ENCODE measurements at places on chromosomes 6 and 20.

DNA sequence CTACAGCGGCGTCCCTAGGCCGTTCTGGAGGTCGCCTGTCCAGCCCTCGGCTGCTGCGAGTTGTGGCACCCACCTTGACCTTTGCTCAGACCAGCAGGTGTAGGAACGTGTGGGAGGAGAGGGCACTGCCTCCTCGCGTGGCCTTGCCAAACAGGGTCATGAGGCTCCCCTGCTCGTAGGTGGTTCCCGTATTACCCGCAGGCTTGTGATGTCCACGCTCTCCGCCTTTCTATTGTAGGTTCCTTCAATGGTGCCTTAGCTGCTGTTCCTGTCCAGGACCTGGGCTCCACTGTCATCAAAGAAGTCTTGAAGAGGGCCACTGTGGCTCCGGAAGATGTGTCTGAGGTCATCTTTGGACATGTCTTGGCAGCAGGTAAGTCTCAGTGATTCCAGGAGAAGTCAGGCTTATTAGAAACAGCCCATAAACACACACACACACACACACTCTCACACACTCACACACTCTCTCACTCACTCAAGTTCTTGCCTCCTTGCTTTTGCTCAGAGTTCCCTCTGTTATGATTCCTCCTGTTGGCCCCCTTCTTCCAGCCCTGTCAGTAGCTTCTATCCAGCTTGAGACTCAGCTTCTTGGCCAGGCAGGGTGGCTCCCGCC, 942 bp downstream of the ACAT2 start:
- DNase-seq, result no peak

DNA sequence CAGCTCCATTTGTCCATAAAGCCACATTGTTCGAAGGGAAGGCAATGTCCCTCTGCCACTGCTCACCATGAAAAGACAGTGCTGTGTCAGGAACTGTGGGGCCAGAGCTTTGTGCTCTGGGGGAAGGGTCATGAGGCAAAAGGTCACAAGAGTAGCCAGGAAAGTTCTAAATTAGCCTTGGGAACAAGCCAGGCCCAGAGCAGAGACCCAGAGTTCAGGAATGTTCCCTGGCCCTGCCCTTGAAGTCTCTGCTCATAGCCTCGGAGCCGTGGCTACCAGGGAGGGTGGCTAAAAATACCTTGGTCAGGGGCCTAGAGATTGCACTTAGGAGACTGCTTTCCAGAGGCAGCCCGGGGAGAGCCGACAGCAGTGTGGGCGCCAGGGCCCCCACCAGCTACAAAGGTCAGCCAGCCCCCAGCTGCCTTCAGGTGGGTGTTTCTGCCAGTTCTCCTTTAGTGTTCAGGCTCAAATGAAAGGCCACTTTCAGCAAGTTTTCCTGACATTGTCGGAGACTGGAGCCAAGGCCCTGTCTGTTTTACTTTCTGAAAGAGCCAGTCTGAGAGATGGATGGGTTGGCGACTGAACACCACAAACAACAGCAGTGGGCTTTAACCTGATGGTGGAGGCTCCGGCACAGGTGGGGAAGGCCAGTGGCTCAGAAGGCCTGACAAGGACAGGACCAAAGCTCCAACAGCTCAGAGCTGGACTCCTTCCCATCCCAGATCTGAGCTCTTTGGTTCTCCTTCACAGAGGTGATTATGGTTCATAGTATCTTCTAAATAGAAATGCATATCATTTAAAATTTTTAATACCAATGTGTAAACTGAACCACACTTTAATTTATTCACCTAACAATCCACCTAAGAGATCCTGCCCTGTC, 76.2 kb downstream of the CDH26 start:
- no peak for DNase-seq

DNA sequence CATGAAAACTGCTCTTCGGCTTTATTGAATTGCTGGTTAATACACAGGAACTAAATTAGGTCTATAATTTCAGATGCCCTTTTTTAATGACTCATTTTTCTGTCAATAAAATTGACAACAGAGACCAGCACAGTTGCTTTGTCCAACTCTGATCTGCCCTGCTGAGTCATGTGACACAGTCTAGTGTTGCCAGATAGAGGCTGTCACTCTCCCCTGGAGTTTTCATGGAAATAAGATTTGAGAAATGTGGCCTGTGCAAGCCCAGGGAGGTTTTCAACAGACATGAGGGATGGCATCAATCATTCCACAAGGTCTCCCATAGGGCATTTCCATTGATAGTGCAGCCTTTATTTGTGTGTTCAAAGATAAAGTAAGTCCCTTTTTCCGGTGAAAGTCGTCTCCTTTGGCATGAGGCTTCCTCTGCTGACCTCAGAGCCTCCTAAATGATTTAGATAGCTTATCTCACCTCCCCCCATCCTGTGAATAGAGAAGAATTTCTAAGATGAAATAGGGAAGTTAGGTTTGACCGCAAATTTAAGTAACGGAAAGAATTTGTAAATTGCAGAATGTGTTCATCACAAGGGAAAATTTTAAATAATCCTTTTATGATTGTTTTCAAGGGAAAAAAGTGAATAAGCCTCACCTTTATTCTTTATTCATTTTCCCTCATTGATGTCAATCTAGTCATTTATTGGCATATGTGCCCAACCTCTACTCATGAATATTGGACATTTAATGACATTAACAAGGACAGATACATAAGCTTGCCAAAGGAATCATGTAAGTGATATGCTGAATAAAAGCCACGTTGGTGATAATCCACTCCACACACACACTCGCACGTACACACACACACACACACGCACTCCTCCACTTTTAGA, 277.7 kb downstream of the ADGB start:
- DNase-seq, result no peak

GRCh38 chr6:70901324-70901723, 55.5 kb downstream of the B3GAT2 start:
- DNase-seq, result no peak

GRCh38 chr6:49415358-49415757, 47.7 kb downstream of the MMUT start:
- no peak for DNase-seq

DNA sequence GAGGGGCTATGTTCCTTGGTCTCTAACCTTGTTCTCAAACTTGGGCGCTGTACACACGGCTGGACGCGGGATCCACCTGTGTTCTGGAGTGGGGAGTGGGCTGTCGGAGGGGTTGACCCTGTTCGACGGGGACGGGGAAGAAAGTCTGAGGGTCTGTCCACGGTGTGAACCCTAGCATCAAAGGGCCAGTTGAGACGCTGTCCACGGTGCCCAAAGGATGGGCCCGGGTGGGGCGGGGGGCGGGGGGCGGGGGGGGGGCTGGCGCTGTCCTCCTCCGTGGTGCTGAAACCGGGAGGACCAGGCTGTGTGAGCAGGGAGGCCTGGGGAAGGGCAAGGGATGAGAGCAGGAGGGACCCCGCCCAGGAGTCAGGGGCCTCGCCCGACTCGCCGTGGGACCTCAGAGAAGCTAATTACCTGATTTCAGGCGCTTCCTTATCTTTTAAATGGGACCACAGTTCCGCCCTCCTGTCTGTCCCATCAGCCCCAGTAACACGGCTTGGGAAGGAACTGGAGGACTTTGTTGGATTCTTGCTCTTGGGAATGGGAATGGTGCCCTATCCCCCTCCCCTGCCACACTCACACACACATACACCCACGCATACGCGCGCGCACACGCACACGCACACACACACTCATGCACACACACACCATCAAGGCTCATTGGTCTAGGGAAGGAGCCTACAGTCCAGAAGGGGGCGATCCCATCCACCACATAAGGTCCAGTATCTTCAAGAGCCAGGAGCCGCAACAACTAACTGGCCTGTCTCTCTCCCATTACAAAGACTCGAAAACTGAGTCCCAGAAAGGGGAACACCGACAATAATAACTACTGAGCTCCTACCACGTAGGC, 1.0 kb upstream of the VSTM2L start:
- DNase-seq, result no peak

GRCh38 chr20:36895036-36895435, 19.1 kb downstream of the TLDC2 start:
- no peak for DNase-seq

DNA sequence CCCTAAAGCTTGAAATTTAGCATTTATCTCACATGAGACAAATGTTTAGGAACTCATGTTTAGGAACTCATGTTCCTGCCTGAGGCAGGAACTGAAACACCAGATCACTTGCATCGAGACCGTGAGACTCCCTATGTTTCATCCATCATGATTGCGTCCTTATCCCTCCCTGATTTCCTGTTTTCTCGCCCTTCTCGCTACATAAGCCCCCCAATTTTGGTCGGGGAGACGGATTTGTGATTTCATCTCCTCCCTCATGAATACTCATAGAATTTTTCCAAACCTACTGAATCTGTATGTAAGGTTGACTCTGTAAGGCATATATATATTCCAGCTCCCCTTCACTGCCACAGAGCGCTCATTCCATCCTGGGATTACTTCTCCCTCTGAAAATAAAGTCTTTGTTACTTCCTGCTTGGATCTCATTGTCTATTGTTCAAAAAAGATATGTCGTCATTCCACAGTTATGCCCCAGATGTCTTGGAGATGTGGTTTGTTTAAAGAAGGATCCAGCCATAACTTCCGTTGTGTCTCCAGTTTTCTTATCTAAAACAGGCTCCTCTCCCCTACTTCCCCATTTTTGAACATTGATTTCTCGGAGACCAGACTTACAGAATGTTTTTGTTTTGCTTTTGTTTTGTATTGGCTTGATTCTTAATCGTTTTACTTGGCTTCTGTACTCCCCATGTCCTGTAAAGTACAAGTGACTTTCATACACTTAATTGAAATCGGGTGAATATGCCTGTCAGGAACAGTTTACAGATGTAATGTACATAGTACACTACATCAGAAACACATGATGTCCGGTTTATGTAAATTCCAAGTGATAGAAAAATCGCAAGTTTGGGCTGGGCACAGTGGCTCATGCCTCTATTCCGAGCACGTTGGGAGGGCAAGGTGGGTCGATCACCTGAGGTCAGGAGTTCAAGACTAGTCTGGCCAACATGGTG, 118.7 kb downstream of the HFE start:
- no peak for DNase-seq

DNA sequence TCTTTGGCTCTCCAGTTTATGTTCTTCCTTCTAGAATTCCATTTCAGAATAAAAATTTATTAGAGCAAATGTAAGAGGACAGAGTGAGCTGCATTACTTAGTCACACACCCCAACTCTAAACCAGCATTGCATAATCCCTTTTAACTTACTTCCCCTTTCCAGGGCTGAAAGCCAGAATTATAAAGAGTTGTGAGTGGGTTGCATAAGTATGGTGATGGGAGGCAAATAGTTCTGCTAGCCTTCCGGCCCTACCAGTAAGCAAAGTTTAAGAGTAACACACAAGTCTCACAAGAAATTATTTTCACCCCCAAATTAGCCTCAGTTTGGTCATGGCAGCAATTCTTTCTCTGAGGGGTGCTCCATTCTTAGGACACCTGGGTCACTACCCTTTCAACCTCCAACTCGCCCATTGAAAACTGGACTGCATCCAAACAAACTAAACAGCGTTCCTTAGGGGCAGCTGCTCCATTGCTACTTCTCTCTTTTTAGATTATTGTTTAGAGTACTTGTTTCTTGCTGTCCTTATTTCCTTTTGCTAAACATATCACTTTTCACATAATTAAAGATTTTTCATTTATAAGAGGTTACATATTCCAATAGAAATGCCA, 1.6 kb downstream of the KIAA0408 start:
- DNase-seq, result no peak

DNA sequence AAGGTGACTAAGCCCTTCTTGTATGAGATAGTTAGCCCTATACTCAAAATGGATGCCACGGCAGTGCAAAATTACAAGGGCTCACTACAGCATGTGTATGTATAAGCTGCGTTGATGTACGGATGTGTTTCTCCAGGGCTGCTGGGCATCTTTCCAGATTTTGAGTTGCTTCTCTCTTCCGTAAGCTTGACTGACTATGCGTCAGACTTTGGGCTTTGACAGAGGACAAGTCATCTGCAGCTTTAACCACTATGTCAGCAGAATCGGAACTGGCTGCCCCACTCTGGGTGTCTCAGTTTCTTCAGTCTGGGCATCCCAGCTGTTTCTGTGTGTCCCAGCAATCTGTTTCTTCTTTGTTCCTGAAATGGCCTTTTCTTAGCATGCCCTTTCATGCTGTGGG, 241.6 kb downstream of the BTBD3 start:
- DNase-seq, result no peak
